NCI-H446 treated with DMSO at 0.1 percent for 48 hours (cell line): ENCODE measurements at places on chromosomes 7 and 10.
A peak's percentile ranks its signal among the peaks of the same experiment; 100 is the strongest.

- DNase-seq, result no peak
These were observed 22.8 kb upstream of the TTYH3 start for GRCh38 chr7:2608921-2609411.

DNA sequence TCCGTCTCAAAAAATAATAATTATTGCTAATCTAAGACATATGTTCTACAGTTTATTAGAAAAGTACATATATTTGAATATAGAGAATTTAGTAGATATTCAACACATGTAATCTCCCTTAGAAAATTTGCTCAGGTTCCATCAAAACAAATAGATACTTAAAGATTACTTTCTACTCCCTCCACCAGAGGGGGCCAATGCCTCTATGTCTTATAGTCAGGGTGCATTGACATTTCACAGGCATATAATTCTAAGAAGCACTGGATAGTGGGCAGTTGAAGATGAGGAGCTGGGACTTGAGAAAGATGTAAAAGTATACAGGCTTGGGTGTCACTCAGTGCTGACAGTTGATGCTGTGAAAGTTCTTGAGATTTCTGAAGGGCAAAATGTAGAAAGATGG is 301.6 kb upstream of the HPS1 start:
- no peak for DNase-seq

DNA sequence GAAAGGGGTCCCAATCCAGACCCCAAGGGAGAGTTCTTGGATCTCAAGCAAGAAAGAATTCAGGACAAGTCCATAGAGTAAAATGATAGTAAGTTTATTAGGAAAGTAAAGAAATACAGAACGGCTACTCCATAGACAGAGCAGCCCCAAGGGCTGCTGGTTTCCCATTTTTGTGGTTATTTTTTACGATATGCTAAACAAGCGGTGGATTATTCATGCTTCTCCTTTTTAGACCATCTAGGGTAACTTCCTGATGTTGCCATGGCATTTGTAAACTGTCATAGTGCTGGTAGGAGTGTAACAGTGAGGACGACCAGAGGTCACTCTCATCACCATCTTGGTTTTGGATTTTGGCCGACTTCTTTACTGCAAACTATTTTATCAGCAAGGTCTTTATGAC is 1033.4 kb downstream of the SORCS3 start:
- no peak for DNase-seq

GRCh38 chr10:121540732-121541395 is 57.4 kb downstream of the FGFR2 start:
- DNase-seq, result peak; percentile 63

DNA sequence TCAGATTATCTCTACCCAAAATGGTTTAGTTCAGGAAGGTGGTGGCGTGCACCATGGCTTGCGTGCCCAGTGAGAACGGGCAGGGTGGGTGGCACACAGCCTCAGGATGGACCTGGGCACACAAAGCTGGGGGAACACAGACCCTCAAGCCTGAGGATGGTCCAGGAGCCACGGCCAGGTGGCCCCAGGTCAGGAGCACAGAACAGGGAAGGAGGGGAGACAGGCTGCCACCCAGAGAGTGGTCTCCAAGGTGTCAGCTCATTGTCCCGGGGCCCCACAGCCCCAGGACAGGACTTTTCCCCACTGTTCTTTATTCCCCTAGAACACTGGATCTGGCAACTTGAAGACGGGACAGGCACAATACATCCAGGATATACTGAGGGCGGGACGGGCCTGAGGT is 75.6 kb upstream of the MGMT start:
- DNase-seq, result no peak

DNA sequence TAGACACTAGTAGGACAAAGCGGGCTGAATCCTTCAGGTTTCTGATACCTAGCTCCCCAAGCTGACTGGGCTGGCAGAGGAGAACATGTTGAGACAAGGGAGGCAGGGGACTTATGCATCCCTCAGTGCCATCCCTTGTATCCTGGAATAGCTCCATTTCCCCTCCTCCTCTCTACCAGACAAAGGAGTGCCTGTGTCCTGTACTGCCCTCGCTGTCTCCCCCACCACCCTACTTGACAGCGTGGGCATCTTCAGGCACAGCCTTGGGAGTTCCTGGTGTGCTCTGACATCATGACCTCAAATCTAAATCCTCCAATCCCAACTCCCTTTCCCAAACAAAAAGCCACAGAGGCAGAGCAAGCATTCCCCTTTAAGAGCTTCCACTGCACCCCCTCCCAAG is 9.0 kb downstream of the SFXN3 start:
- no peak for DNase-seq

DNA sequence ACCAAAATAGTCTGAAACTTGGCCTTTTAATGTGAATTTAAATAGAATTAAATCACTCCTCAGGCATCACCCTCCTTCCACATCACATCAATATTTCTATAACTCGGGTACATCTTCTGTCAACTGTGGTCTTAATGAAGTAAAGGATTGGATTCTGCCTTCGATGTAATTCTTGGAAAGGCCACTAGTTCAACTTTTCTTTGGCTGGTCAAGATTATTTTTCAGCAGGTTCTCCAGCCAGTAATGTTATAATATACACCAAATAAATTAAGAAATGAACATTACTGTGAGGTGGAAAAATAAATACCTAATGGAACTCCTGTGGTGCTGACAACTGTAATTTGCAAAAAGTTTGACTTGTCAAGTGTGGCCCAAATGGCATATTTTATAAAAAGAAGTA is 9.7 kb upstream of the SLC16A9 start:
- no peak for DNase-seq
